ENCODE measurements at places on chromosomes 2 and 18. TPM values are rescaled to one million over a fixed set of nuclear protein-coding genes. Genes with fewer than 3 reads are reported as not detected.

DNA sequence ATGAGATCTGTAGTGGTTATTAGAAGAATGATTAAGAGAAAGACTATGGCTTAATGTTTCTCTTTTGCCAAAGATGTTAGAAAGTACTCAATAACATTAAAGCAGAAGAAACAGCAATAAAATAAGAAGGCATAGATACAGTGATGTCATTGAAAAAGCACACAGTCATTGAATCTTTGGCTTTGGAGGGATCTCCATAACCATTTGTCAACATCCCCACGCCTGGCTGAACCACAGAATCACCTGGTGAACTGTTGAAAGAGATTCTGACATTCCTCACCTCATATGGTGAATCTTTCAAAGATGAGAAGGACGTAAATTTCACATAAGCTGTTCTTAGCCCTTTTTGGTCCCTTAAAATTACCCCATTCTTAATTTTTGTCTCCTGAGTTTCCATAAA, 324.6 kb upstream of the NRP2 start:
- no peak for DNase-seq

Gene ELOA2
- total RNA-seq: not detected

Gene EFR3B
- 22.9 TPM for total RNA-seq

Gene SCN1A
- 1.8 TPM for total RNA-seq

Gene COL4A3
- not detected for total RNA-seq

Gene C2orf76
- 10.4 TPM for total RNA-seq

Gene SLC8A1
- total RNA-seq: 1.9 TPM

DNA sequence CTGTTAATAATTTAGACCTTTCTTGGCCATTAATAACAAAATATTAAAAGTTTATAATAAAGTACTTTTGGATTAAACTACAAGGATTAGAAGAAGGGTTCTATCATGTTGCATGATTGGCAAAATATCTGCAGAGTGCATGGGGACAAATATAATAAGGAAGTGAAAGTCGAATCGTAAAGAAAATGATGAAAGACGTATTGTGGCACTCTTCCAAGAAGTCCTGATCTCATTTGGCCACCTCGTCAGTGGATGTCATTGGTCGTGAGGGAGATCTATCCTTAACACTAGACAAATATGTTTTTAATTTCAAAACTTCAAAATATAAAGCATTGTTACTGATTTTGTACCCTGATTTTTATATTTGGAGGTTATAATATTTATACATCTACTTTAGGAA, 197.7 kb upstream of the STON1 start:
- no peak for DNase-seq

Gene GTF3C2
- total RNA-seq: 111 TPM

GRCh38 chr2:3986063-3986462, 282.7 kb downstream of the DCDC2C start:
- no peak for DNase-seq

Gene SERPINB10
- not detected for total RNA-seq

Gene CPSF3
- total RNA-seq: 33.3 TPM

Gene UGT1A10
- total RNA-seq: not detected

Gene ANKRD62
- 0.17 TPM for total RNA-seq

Gene REEP1
- 167 TPM for total RNA-seq

- no peak for DNase-seq
Measured at GRCh38 chr2:221337957-221338685, 234.0 kb downstream of the EPHA4 start.

- DNase-seq: peak; percentile 59
Measured at GRCh38 chr18:27605107-27605834, 420.2 kb upstream of the CHST9 start.

Gene CELF4
- 38.4 TPM for total RNA-seq

Gene TBR1
- total RNA-seq: not detected

Gene PDE1A
- total RNA-seq: 4.2 TPM

GRCh38 chr2:217038001-217038400, 178.1 kb upstream of the TNP1 start:
- no peak for DNase-seq

DNA sequence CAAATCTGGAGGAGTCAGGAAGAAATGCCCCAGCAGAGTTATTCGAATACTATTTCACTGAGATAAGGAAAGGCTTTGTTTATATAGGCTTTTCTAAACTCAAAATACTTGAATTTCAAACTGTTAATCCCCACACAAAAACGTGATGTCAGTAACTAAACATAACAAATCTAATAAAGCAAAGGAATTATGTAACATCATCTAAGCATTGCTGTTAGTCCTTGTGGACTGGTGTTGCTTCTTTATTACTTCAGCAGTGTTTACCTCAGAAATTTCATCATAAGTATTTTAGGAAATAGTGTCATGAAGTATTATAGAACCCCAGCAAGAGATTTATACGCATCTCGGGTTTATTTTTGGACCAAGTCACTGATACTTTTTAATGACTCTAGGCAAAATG, 19.7 kb upstream of the SANBR start:
- DNase-seq: no peak

- DNase-seq: no peak
Measured at GRCh38 chr2:15364561-15364960, 196.6 kb downstream of the NBAS start.

DNA sequence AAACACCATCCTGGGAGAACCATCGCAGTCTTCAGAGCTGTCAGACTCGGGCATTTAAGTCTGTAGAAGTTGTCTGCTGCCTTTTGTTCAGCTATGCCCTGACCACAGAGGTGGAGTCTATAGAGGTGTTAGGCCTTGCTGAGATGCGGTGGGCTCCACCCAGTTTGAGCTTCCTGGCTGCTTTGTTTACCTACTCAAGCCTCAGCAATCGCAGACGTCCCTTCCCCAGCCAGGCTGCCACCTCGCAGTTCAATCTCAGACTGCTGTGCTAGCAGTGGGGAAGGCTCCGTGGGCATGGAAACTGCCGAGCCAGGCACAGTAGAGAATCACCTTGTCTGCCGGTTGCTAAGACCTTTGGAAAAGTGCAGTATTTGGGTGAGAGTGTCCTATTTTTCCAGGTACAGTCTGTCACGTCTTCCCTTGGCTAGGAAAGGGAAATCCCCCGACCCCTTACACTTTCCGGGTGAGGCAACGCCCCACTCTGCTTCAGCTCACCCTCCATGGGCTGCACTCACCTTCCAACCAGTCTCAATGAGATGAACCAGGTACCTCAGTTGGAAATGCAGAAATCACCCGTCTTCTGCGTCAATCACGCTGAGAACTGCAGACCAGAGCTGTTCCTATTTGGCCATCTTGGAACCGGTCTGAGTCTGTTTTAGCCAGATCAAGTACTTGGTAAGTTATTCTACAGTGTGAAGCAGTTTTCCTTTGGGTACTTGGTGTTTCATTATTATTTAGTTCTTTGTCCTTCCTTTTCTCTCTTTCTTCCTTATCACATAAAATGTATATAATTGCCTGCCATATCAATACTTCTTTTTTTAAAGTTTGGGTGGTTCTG, 71.5 kb downstream of the CDC42EP3 start:
- DNase-seq: no peak

Gene UGT1A4
- total RNA-seq: not detected

DNA sequence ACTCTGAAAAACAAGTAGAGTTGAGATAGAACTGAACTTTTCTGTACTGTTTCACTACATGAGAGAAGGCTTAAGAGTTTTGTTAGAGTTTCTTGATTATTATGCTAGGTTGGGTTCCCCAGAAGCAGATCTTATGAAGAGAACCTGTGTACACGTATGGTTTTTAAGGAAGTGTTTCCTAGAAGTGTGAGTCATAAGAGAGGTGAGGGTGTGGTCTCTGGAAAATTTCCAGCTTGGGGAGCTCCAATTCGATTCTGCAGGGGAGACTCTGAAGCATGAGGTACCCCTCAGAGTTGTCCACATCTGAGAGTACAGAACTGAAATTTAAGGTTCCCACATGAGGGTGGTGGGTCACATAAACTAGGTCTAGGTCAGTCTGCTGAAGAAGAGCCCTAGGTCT, 83.3 kb upstream of the MAP2 start:
- DNase-seq: no peak

- DNase-seq: peak; percentile 79
Measured at GRCh38 chr18:11937874-11938478, 29.9 kb upstream of the MPPE1 start.

Gene CNGA3
- 7.6 TPM for total RNA-seq

- DNase-seq: no peak
Measured at GRCh38 chr2:239612133-239612532, 211.3 kb upstream of the HDAC4 start.

Gene IMMT
- total RNA-seq: 124 TPM

- DNase-seq: no peak
Measured at GRCh38 chr18:45821026-45821425, 4.4 kb upstream of the SIGLEC15 start.

- no peak for DNase-seq
Measured at GRCh38 chr2:224072541-224073188, 33.6 kb upstream of the SERPINE2 start.

GRCh38 chr2:28219758-28220368, 172.8 kb upstream of the FOSL2 start:
- DNase-seq: no peak

GRCh38 chr2:36993841-36994620, 27.7 kb upstream of the STRN start:
- DNase-seq: no peak

Gene IL18R1
- not detected for total RNA-seq

GRCh38 chr2:48504647-48505327, 25.2 kb upstream of the STON1 start:
- DNase-seq: no peak

Gene TGFBRAP1
- 14.9 TPM for total RNA-seq

DNA sequence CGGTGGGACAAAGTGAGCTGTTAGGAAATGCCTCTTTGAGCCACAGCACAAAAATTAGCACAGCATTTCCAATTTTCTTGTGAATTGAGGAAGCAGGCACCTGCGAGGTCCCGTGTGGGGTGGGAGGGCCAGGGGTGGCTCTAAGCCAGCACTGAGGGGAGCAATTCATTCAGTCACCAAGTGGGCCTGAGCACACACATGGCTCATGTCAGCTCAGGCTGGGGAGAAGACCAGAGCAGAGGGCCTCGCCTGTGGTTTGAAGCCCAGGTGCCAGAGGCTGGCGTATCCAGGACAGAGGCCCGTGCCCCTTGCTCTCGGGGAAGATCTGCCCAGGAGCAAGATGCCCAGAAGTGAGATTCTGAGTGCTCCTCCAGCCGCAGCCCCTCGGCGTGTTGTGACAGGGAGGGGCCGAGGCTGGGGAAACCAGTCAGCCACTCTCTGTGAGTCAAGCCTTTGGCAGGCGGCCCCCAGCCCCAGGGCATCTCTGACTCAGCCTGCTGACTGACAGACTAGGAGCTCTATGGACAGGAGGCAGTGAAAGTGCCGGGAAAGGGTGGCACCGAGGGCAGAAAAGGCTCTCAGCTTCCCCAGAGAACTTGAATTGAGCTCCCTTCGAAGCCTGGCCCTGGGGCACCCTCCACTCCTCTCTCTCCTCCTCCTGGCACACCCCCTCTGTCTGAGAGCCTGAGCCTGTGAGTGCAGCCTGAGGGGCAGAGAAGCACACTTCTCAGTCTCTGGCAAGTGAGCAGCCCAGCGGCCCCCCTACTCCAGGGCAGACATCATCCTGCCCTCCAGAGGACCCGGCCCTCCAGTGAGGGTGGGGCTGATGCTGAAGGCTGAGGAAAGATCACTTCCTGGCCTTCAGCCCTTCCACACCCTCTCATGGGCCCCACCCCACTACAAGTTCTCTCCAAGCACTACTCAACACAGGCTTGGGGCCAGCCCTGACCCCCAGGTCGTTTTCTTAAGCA, 32.3 kb downstream of the CYP26B1 start:
- DNase-seq: no peak

Gene SLC19A3
- 1.7 TPM for total RNA-seq

DNA sequence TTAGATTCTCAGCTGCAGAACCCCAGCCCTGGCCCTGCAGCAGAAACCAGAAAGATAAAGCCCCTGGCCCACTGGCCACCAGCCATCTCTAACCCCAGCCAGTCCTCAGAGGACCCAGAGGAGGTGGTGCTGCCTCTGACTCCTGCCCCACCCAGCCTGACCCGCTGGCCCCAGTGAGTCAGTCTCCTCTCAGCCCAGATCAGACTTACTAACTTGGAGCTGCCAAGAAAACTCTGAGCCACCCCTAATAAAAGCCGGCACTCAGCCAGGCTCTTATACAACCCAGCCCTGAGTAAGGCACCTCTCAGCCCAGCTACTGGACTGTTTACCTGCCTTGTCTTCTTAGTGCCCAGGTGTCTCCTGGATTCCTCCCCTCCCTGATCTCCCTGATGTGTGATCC, 2.0 kb downstream of the SLC14A2 start:
- DNase-seq: no peak

Gene ALK
- total RNA-seq: 9.6 TPM

Gene ZCCHC2
- total RNA-seq: 9.9 TPM

GRCh38 chr2:56040189-56040588, 116.6 kb upstream of the EFEMP1 start:
- no peak for DNase-seq

GRCh38 chr2:47336259-47337238, 66.4 kb upstream of the MSH2 start:
- no peak for DNase-seq

DNA sequence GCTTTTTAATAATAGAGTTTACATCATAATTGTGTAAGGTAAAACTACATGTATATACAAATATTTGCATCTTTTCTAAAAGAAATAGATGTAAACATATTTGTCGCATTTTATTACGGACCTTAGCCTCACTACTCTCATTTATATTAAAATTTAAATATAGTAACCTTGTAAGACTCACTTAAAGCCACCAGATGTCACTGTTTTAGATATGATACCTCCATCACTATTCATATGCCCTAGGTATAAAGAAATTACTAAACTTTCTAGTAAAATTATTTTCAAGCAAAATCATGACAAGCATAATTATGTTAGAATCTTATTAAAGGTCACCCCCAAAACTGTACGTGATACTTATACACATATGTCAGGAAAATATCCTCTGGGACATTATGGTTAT, 674.3 kb upstream of the REG3G start:
- DNase-seq: no peak

Gene MARCHF4
- 26.1 TPM for total RNA-seq

DNA sequence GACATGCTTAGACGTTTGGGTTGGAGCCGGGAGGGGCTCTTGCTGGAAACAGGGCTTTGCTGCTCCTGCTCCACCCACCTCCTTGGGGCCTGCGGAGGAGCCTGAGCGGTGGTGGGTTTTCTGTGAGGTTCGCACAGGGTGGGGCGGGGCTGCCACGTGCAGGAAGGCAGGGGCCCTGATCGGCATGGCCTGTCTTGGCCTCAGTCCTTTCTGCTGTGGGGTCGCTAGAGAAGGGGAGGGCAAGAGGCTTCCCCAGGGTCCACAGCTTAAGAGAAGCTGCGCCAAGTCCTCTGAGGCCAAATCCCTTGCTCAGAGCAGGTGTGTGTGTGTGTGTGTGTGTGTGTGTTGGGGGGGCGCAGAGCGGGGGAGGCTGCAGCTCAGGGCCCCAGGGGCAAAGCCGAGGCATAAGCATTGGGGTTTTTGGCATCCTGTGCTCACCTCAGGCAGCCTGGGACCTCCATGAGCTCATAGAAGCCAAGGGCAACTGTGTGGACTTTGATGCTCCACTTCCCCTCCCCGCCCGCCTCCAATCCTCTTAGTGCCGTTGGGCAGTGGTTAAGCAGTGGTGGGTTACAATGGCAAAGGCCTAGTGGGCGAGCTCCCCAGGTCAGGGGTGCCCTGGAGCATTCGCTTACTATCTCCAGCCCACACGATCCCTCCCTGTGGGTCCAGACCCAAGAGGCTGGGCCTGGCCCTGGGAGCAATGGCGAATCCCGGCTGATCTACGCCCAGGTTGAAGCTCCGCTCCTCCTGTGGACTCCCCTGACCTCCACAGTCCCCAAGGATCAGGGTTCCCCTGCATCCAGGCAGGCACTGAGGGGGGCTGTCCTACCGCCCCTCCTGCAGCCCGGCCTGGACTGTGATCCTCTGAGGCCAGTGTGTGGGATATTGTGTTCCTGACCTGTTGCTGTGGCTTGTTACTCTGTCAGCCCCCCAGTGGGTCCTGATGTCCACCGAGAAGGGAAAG, 28.9 kb downstream of the TOGARAM2 start:
- no peak for DNase-seq

All from glutamatergic neuron (in vitro differentiated cells).